ENCODE measurements at places on chromosomes 6 and 20.

GRCh38 chr20:64111841-64112641, 4.7 kb upstream of the NPBWR2 start:
- DNase-seq: no peak

GRCh38 chr6:109910571-109910970, 67.5 kb upstream of the GPR6 start:
- no peak for DNase-seq

DNA sequence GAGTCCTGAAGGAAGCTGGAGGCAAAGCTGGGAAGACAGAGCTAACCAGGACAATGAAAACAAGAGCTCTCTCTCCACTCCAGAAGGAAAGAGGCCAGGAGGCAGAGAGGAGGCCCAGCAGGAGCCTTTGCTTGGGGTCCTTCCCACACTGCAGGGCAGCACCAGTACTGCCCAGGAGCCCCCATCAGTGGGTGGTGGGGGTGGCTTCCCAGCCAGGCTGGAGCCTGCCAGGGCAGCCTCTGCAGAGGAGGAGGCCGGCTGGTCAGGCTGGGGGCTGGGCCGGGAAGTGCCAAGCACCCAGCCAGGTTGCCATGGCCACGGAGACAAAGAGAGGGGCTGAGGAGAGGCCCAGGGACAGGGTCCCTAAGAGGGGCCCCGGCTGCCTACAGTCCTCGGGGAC, 33.4 kb downstream of the PREX1 start:
- DNase-seq: no peak

DNA sequence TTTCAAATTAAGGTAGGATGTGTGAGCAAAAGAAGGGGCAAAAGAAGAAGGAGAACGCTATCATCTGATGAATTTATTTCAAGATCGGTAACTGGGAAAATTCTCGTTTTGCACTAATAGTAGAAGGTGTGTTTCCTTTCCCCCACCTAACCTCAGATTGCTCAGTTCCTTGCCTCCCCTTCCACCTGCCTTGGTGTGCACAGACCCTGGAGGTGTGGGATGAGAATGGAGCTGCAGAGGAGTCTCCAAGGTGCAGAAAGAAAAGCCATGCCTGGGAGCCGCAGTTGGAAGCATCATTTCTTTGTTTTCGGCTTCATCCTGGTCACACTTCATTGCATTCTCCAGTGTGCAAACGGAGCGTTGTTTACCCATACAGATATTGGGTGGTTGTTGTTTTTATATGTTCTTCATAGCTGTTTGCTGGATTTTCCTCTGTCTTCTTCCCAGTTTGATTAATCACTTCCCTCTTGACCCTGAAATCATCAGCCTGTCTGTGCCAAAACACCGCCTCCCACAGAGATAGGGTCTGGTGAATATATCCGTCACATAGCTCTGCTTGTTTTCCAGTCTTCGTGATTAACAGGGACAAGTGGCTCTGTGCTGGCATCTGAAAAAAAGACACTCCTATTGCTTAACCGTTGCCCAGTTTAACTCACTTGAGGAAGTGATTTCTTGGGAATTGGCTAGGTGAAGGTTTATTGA, 40.2 kb upstream of the NEDD9 start:
- no peak for DNase-seq

- no peak for DNase-seq
Measured at GRCh38 chr6:136751991-136752390, 40.3 kb downstream of the MAP3K5 start.

- DNase-seq: no peak
Measured at GRCh38 chr20:9581509-9581908, 67.1 kb downstream of the LAMP5 start.

DNA sequence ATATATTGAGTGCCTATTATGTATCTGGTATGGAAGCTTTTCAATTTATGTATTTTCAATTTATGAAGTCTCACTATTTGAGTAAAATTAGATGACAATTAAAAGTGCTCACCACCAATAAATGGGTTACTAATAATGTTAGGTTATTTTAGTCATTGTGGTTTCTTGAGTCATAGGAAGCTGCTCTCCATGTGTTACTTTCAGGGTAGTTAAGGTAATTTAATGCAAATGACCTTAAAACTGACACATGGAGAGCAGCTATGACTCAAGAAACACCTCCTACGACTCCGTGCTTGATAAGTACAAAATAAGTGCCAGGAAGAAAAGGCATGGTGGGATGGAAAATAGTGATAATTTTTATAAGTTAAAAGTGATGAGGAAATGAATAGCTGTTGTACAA, 16.5 kb upstream of the TINAG start:
- DNase-seq: no peak

DNA sequence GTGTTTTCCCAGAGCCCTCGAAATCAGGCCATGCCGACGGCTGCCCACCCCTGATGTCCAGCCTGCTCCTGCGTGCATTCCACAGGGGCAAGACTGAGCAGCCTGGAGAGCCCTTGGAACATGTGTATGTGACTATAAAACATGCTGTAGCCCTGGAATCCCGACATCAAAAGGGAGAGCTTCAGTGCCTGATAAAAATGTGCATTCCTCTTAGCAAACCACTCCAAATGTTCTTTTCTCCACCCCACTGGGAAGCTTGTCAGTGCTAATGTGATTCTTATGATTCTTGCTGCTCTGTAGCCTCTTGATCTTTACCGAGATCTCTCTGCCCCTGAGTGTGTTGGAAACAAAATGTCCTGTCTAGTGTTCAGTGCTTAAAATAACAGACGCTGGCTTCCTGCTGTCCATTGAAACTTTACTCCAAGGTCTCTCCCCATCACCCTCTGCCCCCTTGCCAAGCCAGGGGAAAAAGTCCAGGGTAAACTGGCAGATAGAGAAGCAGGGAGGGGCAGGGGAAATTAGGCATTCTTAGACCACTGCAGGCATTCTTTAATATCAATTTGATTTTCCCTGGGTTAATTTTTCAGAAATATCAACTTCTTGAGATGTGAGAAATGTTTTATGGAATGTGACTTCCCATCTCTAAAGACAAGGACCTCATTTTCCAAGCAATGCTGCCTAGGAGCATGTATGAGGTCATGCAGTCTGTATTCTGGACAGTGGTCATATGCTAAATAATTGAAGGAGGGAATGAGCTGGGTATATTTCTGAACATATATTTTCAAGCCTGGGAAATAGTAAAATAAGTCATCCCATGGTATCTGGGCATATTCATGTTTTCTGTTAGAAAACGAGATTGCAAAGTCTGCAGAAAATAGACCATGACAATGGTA, 73.8 kb upstream of the ISM1 start:
- no peak for DNase-seq

All from NCI-H1092 treated with DMSO at 0.1 percent for 48 hours (cell line).